AG10803 (cell line): ENCODE measurements at places on chromosomes 16 and 17.

- DNase-seq = no peak
Observed at GRCh38 chr17:78746263-78746948, 35.7 kb downstream of the CYTH1 start.

- DNase-seq = no peak
Observed at GRCh38 chr17:81095383-81095762, 60.4 kb downstream of the BAIAP2 start.

- DNase-seq = peak; percentile 13
Observed at GRCh38 chr17:28968231-28968913, 17.1 kb upstream of the PHF12 start.

- DNase-seq = peak; percentile 79
Observed at GRCh38 chr16:30921748-30922419, 1.5 kb upstream of the FBXL19 start.

- DNase-seq = no peak
Observed at GRCh38 chr16:25013751-25014499, 1.2 kb downstream of the ARHGAP17 start.

GRCh38 chr16:23148166-23148512 lies 1.1 kb downstream of the USP31 start:
- no peak for DNase-seq

DNA sequence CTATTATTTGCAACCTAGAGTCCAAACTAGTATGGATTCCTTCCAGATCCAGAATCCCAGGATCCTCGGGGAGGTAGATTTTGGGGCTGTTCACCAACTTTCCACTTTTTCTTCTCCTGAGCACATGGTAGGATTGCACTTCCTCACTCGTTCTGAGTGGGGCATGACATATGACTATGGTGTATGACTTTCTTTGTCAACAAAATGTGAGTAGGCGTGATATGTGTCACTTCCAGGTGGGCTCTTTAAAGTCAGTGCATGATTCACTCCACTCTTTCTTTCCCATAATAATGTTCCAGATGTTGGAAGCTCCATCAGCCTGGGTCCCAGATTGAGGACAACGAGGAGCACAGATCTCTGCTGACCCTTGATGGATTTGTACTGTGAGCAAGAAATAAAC lies 21.5 kb downstream of the IRX5 start:
- no peak for DNase-seq

DNA sequence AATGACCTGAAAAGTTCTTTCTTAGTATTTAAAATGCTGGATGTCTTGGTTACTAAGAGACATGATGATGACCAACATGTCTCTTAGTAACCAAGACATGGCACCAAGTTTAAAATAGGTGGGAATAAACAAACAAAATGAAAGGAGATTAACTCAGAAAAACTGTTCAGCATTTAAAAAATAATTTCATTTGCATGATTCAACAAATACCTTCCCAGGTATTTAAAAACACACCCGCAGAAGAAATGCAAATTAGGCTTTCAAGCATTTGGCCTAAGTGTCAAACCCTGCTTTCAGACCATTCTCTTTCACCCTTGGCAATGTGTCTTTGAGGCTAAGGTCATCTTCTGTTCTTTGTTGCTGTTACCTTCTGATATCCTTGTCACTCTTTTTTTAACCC lies 91.4 kb upstream of the CORO6 start:
- no peak for DNase-seq

GRCh38 chr16:83856792-83857191 lies 42.1 kb upstream of the MLYCD start:
- peak; percentile 8 for DNase-seq
